Aorta (tissue), 5 donors: ENCODE measurements at places on chromosomes 12 and 14. TPM values are rescaled to one million over a fixed set of nuclear protein-coding genes. Genes with fewer than 3 reads are reported as not detected.

Gene SOAT2
- 1.2 TPM for total RNA-seq

DNA sequence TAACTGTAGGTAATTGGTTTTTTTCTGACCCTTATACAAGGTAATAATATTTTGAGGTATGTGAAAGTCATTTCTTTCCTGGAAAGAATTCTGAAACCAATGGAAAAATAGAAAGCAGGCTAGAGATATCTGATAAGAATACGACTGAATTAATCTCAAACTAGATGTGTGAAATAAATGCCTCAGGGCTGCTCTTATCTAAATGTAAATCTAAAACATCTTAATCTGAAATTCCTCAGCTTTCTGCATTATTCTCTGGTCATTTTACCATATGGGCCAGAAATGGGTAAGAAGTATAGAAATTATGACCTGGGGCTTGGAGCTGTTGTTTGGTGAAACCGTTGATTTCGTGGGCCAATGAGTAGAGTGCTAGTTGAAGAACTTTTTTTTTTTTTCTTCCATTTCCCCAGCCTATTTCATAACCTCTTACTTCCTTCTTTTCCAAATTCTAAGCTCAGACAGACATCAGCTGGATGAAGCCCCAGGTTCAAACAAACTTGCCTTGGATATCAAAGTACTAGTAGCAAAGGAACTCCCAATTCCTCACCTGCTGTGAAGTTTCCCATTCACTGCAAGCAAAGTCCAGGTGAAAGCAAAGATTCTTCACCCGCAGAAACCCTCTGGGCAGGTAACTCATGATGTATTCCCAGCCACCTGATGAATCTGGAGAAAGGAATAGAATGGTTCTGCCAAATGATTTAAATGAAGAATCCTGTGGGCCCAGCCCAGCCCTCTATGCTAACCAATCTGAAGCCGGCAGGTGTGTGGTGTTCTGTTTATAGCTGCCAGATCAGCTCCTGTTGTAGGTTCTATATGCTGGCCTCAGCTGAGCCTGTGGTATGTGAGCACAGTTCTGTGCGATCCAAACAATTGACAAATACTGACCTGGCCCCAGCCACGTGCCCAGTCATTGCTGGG is 9.7 kb upstream of the FOS start:
- peak; percentile 37 for DNase-seq

Gene KCNC2
- not detected for total RNA-seq

DNA sequence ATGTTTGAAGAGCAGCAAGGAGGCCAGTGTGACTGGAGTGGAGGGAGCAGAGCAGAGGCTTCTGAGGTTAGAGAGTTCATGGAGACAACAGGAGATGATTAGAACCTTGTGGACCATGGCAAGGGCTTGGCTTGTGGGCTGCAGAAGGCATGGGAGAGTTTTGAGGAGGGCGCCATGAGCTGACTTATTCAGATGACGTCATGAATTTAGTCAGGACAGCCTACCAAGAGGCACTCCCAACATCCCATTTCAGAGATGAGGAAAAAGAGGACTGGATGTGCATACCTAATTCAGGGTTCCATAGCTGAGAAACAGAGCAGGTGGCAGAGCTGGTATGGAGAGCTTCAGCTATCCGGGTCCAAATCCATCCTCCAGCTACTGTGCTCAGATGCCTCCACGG is 101.8 kb downstream of the PLXNC1 start:
- no peak for DNase-seq

Gene SLC25A47
- total RNA-seq, result not detected

- no peak for DNase-seq
Measured at GRCh38 chr14:22384167-22384549, 204.9 kb downstream of the DAD1 start.

DNA sequence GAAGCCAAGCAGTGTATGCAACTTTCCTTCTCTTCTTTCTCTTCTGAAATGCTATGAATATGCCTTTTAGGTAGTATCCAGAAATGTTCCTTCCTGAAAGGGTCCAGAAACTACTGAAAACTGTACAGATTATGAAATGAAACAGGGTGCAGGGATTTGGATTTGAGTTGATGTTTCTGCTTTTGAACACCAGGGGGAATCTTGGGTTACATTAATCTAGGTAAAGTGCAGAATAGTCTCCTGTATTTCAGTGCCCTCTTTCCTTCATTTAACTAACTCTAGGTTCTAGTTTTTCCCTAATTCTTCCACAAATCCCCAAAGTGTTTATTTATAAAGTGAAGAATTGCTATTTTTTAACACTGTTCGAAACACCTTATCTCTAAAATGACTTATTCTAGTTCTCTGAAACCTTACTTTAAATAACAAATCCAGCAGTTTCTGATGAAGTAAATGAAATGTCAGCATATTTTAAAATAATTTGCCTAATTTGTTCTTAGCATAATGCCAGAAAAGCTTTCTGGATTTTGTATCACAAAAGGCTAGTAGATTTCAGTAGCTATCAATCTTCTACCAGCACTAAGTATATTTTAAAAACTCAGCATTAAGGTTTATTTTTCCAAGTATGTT is 111.9 kb downstream of the LRRK2 start:
- no peak for DNase-seq

Gene DEPDC4
- 0.29 TPM for total RNA-seq

- no peak for DNase-seq
Measured at GRCh38 chr14:89621791-89622638, 205.0 kb upstream of the FOXN3 start.

GRCh38 chr14:55893705-55894104 is 224.5 kb upstream of the PELI2 start:
- DNase-seq, result no peak
